ENCODE measurements at places on chromosomes 2 and 18.

DNA sequence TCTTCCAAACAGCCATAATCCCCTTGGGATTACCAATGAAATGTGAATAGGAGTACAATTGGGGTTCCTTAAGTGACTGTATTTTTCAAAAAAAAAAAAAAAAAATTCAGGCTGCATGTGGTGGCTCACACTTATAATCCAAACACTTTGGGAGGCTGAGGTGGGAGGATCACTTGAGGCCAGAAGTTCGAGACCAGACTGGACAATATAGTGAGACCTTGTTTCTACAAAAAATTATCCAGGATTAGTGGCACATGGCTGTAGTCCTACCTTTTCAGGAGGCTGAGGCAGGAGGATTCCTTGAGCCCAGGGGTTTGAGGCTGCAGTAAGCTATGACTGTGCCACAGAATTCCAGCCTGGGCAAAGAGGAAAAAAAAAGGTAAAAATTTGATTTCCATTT lies 189.6 kb upstream of the GATA6 start:
- no peak for DNase-seq

DNA sequence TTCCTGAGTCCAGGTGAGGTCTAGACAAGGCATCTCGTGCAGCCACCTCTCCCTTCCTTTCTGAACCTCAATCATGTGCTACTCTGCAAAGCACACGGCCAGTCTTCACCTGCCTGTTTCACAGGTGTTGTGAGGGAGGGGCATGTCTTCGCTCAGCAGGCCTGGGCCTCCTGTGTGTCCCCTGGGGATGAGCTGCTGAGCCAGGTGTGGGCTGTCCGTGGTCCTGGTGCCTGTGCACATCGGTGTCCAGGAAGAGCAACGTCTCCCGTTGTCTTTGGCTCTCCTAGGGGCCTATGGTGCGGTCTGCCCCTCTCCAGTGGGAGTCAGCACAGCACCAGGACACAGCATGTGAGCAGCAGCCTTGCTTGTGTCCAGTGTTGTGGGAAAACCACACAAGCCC lies 16.7 kb downstream of the ARHGEF4 start:
- no peak for DNase-seq

DNA sequence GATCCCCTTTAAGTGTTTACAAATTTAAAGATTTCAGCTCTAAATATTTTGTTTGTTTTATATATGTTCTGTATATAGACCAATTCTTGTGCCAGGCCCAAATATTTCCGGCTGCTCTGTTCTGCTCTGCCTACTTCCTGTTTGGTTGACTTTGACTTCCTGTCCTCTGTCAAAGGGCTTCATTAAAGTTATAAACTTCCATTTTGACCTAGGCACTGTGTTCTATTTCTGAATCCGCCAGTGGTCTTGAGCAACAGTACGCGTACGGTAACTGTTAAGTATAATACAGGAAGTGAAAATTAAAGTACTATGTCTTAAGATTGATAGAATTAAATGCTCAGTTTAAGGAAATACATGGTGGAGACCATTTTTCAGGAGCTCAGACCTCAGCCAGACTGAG lies 13.5 kb upstream of the REL start:
- DNase-seq, result peak; percentile 97

GRCh38 chr18:24651434-24651833 lies 191.0 kb downstream of the HRH4 start:
- no peak for DNase-seq

- no peak for DNase-seq
Measured at GRCh38 chr2:1406434-1406833, 6.8 kb upstream of the TPO start.

DNA sequence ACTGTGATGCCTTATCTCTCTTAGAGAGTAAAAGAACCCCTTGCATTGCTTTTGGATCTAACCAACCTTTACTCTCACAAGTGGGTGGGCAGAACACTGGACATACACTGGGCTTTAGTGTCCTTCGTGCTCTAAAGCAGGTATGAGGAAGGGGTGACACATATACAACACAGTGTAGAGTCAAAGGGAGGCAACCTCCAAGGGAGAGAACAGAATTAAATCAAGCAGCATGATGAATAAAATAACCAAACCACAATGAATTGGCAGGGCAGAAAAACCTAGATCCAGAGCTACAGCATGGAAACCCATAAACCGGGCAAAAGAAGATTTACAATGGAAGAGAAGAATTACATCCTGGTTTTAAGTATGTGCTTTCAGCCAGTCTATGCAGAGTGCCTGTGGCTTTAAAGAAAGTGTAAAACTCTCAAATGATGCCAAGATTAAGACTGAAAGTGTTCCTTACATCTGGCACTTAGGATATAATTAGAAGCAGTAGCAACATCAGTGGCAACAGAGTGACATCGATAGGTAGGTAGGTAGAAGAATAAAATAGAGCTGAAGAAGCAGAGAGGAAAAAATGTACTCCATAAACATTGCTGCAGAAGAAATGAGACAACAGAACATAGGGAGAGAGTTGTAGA lies 191.7 kb upstream of the ZC3H15 start:
- DNase-seq, result no peak

- DNase-seq, result peak; percentile 39
Measured at GRCh38 chr18:76588601-76589226, 93.7 kb upstream of the ZNF516 start.

- DNase-seq, result no peak
Measured at GRCh38 chr18:9081940-9082339, 20.6 kb upstream of the NDUFV2 start.

GRCh38 chr2:142040556-142040955 lies 90.3 kb downstream of the LRP1B start:
- DNase-seq, result no peak

DNA sequence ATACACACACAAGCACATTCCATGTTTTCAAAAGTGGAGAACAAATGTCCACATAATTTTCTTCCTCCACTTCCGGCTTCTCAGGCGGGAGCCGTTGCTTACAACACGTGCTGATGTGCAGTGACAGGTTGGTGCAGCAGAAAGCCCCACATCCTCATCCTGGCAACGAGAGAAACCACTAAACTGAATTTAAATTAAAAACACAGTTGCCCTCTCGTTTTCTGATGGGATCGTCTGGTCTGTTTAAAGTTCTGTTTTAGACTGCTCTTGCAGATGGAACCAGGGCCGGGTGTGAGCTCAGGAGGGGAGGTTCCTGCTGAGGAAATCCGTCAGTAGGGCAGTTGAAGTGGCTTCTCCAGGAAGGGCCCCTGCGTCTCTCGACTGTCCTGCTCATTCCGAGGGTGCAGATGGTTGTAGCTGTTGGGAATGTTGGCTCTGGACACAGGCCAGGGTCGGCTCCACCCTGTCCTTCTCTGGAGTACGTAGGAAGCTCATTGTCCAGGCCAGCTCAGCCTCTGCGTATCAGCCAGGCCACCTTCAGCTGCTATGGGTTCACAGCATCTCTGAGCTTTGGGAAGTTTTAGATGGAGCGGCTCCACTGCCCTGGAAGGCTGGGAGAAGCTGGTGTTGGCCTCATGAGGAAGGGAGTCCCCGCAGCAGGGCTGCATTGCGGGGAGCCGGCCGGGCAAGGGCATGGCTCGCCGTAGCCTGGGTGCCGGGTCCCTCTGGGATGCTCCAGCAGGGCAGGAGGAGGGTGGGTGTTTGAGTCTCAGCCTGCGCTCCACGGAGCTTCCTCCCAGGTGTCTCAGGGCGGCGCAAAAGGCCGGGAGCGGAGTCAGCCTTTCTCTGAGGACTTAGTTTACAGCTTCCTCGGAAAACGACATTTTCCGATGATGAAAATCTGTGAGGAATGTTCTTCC lies 58.3 kb downstream of the NFATC1 start:
- no peak for DNase-seq

- DNase-seq, result no peak
Measured at GRCh38 chr2:108988076-108988795, 784 bp downstream of the EDAR start.

- no peak for DNase-seq
Measured at GRCh38 chr18:8951491-8951890, 151.0 kb upstream of the NDUFV2 start.

DNA sequence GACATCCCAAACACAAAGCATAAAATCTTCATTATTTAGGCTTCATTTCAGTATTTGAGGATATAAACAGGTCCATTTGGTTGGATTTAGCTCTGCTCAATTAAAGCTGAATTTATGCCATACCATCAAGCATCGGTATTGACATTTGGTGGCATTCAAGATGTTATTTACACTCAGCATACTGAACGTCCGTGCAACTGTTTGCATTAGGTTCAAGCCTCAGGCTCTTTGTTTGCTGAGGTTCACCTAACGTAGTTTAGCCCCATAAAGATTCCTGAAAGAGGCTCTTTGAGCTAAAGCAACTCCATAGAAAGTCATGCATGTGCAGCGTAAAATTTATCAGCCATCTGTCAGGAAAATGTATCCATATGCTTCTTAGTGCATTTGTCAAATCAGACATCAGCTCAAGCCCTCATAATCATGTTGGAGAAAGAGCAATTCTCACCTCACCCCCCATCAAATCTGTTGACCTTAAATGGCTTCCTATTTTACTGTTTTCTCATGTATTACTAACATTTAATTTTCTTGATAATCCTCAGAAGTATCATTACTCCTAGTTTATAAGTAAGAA lies 366.9 kb downstream of the EPHA4 start:
- no peak for DNase-seq

- no peak for DNase-seq
Measured at GRCh38 chr18:59453468-59453961, 94.5 kb upstream of the LMAN1 start.

- DNase-seq, result no peak
Measured at GRCh38 chr2:65355186-65355831, 77.1 kb downstream of the SPRED2 start.

Data from CD14-positive monocyte (primary cell).